ENCODE measurements at places on chromosomes 5 and 9.

GRCh38 chr9:131116281-131117120 is 8.9 kb upstream of the NUP214 start:
- DNase-seq: no peak

DNA sequence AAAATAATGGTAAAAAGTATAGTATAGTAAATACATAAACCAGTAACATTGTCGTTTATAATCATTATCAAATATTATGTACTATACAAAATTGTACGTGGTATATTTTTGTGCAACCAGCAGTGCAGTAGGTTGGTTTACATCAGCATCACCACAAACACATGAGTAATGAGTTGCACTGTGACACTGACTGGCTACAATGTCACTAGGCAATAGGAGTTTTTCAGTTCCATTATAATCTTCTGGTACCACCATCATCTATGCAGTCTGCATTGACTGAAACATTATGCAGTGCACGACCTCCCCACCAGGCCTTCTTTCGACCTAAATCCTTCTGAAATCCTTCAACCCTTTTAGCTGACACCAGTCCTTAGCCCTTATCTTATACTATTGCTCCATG is 105.8 kb downstream of the SREK1 start:
- no peak for DNase-seq

DNA sequence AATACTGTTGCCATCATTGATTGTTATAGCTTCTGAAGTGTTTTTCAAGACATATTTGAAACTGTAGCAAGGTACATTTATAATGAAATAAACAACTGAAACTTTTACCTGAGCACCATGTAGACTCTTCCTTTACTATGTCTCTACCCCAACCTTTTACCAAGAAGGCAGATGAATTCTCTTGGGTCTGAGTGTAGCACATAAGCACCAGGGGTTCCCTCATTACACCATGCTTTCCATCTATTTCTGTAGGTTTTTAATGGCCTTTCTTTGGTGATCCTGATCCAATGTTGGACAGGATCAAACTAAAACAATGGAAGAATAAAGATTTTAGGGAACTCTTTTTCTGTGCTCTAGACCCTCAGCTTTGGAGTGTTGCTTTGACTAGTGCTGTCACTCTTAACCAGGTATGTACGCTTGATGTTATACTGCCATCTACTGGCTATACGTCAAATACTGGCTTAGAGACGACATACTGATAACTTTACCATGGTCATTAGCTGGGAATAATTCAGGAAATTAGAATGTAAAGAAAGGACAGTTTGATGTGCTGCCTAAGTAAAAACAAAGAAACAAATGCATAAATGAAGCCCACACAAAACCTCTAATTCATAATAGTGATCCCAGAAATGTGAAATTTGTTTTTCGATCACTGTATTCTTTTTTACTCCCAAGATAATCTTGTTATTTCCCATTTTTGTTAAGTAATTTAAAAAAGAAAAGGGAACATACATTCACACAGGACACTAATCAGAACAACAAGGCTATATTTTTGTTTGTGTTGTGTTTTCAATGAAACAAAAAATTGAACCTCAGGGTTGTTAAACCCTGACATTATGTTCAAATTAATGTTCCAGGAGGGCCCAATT is 30.7 kb downstream of the IFNW1 start:
- DNase-seq: no peak

DNA sequence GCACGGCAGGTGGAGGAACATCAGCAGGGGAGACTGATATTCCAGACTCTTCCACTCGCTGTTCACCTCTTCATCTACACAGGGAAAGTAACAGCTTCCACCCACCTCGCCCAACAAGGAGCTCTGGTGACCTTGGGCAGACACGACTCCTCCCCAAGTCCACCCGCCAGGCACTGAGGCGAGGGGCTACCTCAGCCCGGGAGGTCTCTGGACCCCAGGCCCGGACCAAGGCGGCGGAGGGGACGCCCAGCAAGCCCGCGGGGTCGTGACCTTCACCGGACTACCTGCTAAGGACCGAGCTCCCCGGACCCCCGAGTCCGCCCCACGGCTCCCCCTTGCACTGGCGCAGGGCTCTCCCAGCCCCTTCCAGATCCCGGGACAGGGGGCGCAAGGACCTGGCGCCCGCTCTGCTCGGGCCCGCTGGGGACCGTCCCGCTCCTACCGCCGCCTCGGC is 70.2 kb upstream of the LPCAT1 start:
- DNase-seq: no peak

- no peak for DNase-seq
These were observed 194.8 kb downstream of the AUH start for GRCh38 chr9:91166796-91167366.

All from activated T-helper 9 cell treated with anti-CD3 and anti-CD28 coated beads, Interleukin-2, amount 50 U/mL, for 16 hours (primary cell).